ENCODE measurements at places on chromosomes 6 and 20. TPM values are rescaled to one million over a fixed set of nuclear protein-coding genes. Genes with fewer than 3 reads are reported as not detected.
A peak's percentile ranks its signal among the peaks of the same experiment; 100 is the strongest.

DNA sequence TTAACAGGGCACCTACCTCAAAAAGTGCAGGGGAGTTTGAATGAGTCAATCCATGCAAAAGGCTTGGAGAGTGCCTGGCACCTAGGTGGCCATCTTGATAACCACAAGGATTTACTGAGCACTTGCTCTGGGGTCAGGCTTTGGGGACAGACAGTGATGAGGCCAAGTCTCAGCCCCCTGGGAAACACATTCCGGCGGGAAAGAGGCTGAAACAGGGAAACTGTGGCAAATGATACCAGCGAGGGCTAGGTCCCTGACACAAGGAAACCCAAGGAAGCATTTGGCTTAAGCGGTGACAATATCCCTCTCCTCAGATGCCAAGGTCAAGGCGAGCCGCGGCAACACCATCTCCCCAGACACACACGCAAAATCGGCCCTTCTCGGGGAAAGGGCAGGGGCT is 527 bp upstream of the DOK5 start:
- DNase-seq, result no peak

- DNase-seq, result no peak
Observed at GRCh38 chr20:49750611-49751396, 37.1 kb upstream of the B4GALT5 start.

GRCh38 chr6:91695221-91695620 is 1108.3 kb upstream of the MAP3K7 start:
- DNase-seq, result no peak

GRCh38 chr20:53385941-53386767 is 207.5 kb downstream of the ZNF217 start:
- no peak for DNase-seq

DNA sequence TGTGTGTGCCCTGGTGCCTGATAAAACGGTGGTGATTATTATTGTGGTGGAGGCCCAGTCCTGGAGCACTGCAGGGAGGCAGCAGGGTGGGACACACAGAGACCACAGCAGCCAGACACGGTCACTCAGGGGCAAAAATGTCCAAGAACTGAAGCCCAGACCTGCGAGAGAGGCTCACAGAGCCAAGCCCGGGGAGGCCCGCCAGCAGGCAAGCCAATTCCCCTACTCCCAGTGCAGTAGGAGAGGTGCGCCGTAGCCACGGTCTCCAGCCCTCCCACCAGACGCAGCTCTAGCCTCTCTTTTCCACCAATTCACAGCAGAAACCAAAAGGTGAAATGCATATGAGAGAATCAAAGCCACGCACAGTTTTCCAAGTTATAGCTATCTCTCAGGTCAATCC is 179.4 kb upstream of the TAB2 start:
- no peak for DNase-seq

GTF3C6 gene
- total RNA-seq, result 8.1 TPM

DNA sequence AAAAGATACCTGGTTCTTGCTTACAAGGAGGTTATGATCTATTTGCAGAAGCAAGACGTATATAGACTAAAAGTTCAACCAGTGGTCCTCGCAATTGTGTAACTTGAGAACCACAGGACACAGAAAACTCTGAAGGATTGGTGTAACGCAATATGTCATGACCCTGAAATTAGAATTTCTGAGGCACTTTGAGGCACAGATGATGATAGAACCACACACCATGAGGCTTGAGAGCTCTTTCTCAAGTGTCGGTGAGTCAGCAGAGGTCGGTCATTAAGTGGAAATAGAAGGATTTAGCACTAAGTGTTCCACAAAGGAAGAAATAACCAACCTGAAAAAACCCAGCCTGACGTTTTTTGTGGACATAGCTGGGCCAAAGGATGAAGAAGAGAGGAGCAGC is 15.3 kb upstream of the CCN2 start:
- no peak for DNase-seq

DNA sequence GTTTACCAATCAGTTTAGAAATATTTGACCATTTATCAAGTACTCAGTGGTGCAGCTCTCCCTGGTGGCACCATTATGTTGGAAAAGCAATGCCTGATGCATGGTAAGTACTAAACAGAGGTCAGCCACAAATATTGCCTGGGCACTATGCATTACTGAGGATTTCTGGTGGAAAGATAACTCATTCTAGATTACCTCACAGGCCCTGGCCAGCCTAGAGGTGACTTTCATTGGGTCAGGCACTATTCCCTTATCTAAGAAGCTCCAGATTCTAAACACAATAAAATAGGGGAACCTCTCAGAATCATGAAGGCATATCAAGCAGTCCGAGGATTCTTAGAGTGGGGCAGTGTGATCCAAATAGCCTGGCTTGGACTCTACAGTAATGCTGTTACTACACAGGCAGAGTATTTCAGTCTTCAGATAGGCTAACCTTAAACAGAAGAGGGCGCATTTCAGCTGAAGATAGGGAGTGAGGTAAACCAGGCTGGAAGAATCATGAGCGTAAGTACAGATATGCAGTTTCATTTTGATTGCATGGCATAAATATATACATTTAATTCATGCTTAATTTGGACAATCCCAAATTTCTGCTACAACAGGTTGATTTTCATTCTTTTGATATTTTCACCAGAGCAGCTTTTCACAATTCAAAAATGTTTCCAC is 12.1 kb downstream of the LGSN start:
- no peak for DNase-seq

BMP7 gene
- total RNA-seq, result not detected

DNA sequence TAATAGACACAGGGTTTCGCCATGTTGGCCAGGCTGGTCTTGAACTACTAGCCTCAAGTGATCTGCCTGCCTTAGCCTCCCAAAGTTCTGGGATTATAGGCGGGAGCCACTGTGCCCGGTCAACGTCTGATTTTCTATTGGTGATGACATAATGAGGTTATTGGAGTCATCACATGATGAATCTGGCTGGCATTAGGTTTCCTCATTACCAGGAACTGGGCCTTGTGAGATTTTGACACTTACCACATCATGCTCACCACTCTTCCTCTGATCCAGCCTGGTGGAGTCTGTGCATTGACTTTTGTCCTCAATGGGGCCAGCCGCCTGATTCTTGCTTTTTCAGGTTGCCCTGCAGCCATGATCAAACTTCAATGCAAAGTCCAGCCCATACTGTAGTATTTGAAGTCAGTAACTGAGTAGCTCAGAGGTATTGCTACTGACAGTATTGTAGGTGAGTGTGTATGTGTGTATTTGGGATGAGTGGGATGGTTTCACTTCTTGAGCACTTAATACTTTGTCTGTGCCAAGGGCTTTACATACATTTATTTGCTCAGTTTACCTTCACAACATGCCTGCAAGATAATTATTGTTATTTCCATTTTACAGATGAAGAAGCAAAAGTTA is 16.0 kb downstream of the ANKS1A start:
- DNase-seq, result no peak

- no peak for DNase-seq
Observed at GRCh38 chr20:58875541-58876134, 23.1 kb downstream of the GNAS start.

PRKN gene
- 7.0 TPM for total RNA-seq

- DNase-seq, result no peak
Observed at GRCh38 chr6:150347845-150348244, 21.0 kb upstream of the IYD start.

DNA sequence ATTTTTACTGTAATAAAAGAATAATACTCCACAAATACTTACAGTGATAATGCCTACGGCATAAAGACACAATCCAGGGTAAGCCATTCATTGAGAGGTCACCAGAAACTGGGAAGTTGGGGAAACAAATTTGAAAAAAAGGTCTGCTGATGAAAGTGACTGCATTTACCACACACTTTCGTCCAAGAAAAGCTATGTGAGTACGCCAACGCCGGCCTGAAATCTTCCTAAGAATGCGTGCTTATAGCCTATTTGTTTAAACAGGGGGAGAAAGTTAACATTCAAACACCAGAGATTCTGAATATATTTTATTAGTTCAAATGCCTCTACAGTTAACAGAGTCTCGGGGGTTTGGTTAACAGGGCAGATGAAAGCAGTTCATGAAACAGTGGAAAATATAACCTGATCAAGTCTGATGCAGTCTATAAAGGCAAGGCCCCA is 657 bp upstream of the LTV1 start:
- DNase-seq, result no peak

GRCh38 chr20:16569246-16570153 is 3.7 kb downstream of the KIF16B start:
- DNase-seq, result no peak

DNA sequence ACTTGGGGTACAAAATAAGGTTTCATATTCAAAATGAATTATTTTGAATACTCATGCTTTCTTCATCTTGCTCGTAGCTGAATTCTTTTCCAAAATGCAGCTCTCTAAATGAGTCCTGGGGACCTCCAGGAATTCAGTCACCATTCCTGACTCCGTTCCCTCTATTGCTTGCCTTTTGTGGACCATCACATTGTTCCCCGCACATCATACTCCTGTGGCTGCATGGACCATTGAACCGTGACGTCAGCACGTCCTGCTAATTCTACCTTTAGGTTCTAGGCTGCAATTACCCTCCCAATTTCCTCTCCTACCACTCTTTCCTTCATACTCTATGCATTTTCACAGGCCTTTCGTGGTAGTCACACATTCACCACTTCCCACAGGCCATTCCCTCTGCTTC is 173.1 kb upstream of the ID4 start:
- no peak for DNase-seq

- no peak for DNase-seq
Observed at GRCh38 chr20:9408422-9409300, 105.7 kb upstream of the LAMP5 start.

DNA sequence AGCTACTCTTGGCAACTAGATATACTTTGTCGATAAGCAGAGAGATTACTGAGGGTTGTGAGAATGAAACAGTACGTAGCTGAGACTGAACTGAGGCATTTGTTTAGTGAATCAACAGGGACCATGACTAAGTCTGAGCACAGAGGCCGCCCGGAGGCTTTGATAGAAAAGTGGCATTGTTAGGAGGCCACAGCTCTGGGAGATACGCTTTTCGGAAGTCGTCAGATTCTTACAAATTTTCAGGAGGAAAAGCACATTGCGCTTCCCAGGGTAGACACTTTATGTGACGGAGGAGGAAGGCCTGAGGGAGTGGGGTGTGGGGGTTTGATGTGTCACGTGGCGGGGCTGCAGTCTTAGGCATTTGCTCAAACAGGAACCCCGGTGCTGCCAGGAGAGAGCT is 69.4 kb downstream of the PSMG4 start:
- DNase-seq, result no peak

DNA sequence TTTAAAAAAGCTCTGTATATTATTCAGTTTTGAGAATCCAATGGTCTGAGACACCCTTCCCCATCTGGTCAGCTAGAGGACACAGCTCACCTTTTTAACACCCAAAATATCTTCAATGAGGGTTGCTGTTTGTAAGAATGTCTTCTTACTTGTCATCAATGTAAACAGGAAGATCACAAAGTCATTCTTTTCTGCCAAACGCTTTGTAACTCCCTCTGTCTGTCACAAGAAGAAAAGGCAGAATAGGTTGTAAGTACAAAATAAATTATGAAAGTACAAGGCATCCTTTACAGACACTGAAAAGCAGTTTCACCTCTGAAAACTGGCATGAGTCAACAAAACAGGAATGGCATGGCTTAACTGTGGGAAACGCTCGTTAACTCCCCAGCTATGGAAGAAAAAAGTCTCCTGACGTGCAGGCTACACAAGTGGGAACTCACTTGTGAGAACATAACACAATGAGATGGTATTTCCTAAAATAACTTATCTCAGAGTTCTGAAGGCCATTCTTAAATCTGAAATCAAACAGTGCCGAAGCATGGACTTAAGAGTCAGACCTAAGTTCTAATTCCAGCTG is 42.7 kb downstream of the TRPC4AP start:
- no peak for DNase-seq

DNA sequence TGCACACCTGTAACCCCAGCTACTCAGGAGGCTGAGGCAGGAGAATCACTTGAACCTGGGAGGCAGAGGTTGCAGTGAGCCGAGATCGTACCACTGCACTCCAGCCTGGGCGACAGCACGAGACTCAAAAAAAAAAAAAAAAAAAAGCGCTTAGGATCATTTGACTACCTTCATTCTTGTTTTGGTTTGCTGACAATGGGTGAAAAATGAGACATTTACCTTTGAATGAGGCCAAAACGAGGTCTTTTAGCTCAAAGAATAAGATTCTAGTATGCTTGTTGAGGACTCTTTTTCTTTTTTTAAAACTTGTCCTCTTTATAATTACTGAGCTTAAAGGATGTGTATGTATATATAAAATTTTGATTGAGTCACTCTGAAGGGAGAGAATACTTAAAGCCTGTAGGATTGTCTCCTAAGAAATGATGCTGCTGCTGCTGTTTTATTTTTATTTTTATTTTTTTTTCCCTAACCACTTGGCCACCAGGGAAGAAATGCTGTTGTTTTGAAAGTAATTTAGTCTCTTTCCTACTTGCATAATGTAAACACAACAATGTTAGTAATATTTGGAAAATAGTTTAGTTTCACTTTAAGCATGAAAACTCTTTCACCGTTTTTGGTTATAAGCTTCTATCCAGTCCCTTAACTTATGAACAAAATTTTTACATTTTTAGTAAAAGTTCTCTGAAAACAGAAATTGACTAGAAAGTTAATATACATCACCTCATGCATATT is 7.9 kb downstream of the UBR2 start:
- no peak for DNase-seq

DNA sequence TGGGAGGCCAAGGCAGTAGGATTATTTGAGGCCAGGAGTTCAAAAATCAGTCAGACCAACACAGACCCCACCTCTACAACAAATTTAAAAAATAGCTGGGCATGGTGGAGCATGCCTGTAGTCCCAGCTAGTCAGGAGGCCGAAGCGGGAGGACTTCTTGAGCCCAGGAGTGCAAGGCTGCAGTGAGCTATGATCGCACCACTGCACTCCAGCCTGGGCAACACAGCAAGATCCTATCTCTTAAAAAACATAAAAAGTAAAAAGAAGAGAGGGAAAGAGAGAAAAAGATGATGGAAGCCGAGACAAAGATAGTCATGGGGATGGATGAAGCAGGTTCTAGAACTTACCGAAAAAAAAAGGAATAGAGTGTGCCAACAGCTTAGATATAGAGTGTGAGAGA is 25.8 kb upstream of the RPP40 start:
- no peak for DNase-seq

GRCh38 chr6:57172136-57173055 is at the start of gene BAG2:
BAG2 (plus strand) TSS chr6:57172326; CDS start chr6:57172698, 372 bp downstream.
- peak; percentile 89 for DNase-seq

DNA sequence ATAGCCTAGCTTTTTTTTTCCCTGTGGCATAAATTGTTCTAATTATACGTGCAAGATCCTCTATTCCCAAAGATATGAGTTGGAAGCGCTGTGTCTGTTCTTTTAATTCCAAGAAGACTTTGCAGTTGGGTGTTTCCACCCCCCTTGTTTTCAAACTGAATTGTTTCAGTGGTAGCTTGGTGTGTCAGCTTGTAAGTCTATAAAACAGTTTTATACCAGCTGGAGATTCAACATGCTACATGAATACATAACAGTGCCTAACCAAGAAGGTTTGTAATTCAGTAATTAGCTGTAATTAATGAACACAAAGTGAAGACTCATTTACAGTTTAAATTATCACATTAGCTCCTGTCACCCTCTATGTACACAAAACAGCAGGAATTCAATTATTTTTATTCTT is 154.0 kb downstream of the ZNF217 start:
- no peak for DNase-seq

GRCh38 chr6:156771761-156772160 is 5.4 kb upstream of the ARID1B start:
- no peak for DNase-seq

- DNase-seq, result no peak
Observed at GRCh38 chr20:48782901-48783308, 44.9 kb downstream of the PREX1 start.

GRCh38 chr20:5374171-5374570 is 57.4 kb upstream of the PROKR2 start:
- no peak for DNase-seq

Data from hematopoietic multipotent progenitor cell (in vitro differentiated cells).